ENCODE measurements at places on chromosomes 11 and 22. TPM values are rescaled to one million over a fixed set of nuclear protein-coding genes. Genes with fewer than 3 reads are reported as not detected.

JHY gene
- 9.3 TPM for total RNA-seq

DNA sequence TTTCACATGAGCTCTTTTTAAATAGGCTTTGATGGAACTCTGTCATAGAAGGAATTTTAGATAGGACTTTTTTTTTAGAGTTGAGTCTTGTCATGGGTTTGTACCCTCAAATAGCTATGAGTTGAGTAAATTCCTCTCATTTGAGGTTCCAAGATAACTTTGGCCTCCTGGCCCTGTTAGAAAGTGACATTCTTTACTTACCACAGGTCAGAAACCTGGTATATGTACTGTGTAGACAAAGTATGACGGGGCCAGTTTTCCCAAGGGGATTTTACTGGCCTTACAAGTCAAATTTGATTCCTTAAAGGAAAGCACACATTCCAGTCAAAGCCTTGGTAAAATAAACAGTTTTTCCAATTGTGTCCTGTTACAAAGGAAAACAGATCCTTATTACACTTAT, 729.3 kb upstream of the LUZP2 start:
- peak; percentile 11 for DNase-seq

DNA sequence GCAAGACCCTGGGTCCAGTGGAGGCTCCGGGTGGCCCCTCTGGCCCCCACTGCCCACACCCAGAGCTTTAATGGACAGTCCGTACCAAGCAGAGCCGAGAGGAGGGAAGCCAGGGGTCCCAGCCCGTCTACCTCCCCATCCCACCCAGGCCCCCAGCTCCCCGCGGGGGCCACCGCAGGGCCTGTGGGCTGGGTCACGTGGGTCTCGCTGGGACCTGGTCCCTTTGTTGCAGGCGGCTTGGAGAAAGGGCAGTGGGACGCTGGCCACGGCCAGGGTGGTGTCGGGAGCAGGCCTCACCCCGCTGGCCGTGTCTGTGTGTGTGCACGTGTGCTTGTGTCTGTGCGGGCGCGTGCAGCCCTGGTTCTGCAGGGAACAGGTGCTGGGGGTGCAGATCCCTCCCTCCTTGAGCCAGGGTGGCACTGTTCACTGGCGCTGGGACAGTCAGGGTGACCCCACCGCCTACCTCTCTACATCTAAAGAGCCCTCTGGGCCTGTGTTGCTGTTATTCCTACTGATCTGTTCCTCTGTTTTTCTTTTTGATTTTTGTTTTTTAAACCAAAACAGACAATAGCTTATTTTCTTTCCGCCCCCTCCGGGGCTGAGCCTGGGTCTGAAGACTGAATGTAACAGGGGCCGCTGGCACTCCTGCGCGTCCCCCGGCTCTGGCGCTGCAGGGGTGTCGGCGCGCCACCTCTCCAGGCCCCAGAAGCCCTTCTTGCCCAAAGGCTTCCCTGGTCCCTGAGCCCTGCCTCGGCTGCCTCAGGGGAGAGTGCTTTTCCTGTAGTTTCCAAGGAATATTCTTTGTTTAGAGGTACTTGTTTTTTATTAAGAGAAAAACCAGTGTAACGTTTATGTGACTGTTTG, 20.1 kb upstream of the TMEM191C start:
- no peak for DNase-seq

MN1 gene
- total RNA-seq = 55.9 TPM

OR2AT4 gene
- total RNA-seq = not detected

MMP27 gene
- not detected for total RNA-seq

DNA sequence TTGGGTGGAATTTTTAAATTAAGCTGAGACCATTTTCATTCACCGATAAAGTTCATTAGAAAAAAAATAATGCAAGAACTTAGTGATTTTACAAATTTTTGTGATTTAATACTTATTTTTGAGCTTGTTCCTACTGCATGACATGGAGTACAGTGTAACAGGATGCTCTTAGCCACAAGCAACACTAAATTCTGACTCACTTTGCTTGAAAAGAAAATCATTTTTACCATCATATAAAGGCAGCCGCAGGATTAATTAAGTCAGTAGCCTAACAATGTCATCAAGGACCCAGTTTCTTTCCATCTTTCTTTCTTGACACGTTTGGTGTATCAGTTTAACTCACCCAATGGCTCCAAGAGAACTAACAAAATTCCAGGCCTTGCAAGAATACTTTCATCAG, 540.3 kb upstream of the LUZP2 start:
- DNase-seq = no peak

- no peak for DNase-seq
These were observed 1.5 kb upstream of the IGF2 start for GRCh38 chr11:2140411-2141400.

GRCh38 chr11:92330114-92330513, 105.5 kb downstream of the FAT3 start:
- no peak for DNase-seq

DNA sequence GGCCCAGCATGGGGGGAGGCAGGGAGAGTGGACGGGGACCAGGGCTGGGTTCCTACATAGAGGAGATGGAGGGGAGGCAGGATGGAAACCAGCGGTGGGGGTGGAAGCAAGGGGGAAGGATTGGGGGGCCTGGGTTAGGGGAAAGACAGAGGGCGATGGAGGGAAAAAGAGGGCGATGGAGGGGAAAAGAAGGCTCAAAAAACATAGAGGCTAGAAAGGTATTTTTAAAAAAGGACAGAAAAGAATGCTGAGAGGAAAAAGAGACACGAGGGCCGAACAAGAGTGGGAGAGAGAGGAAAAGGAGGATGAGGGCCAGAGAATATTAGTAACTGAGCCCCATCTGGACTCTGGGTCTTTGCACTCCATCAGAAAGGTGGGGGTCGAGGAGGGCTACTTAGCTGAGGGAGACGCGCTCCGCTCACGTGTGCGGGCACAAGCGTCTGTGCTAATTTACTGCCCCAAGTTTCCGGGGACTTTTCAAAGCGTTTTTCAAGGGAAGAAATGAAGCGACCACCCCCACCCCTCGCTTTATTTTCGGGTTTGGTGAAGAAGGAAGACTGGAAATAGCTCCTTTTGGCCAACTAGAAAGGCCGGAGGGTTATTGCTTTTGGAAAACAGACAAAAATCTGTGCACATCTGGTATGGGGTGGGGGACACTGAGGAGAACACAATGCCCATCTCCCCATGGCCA, 14.5 kb downstream of the PAX6 start:
- no peak for DNase-seq

GRCh38 chr11:128464878-128465450, 122.4 kb downstream of the ETS1 start:
- no peak for DNase-seq

DNA sequence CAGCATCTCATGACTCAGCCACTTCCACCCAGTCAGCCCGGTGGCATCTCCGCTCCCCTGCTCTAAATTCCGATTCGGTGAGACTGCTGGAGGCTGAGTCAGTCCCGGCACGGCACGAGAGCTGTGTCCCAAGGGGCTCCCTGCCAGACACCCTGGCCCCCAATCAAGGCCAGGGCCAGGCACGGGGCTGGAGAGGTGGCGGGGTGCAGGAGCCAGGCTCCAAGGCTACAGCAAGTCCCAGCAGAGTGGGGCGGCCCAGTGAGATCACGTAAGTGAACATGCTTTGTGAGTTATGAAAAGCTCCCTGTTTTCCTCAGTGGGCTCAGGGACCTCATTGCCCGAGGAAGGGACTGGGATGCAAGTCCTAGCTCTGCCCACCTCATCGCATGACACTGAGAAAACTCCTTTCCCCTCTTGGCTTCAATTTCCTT, 3.0 kb downstream of the C11orf68 start:
- DNase-seq = peak; percentile 97

GRCh38 chr11:134734141-134734845, 322.3 kb upstream of the B3GAT1 start:
- no peak for DNase-seq

GRCh38 chr11:62419314-62419929, 589 bp downstream of the SCGB1A1 start:
- DNase-seq = no peak

- peak; percentile 34 for DNase-seq
These were observed 941.2 kb downstream of the FAM181B start for GRCh38 chr11:81792416-81792815.

- no peak for DNase-seq
These were observed 453.4 kb downstream of the NTM start for GRCh38 chr11:131823772-131824171.

DNA sequence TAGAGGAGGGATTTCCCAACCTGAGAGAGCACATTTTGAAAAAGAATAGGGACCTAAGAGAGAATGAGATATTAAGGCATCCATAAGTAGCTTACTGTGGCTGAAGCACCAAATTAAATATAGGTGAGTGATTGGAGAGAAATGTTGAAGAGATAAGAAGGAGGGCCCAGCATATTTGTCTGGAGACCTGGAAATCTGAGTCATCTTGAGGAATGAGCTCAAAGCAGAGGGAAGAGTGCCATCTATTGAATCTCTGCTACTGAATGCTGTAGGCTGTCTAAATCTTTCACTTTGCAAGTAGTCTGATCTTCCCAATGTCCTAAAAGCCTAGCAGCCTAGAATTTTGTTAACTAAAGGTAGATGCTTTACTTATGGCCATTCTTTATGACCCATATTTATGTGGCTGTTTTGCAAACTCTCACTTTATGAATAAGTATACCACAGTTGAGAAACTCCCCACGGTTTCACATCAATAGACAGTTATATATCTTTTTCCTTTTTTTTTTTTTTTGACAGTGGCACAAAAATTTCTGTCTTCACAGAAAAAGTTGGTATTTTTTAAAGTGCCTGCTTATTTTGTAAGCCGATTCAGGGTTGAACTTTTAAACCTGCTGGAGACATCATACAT, 2093.5 kb downstream of the LRRC4C start:
- peak; percentile 0 for DNase-seq

- no peak for DNase-seq
These were observed 26.6 kb upstream of the IL10RA start for GRCh38 chr11:117959438-117960149.

DNA sequence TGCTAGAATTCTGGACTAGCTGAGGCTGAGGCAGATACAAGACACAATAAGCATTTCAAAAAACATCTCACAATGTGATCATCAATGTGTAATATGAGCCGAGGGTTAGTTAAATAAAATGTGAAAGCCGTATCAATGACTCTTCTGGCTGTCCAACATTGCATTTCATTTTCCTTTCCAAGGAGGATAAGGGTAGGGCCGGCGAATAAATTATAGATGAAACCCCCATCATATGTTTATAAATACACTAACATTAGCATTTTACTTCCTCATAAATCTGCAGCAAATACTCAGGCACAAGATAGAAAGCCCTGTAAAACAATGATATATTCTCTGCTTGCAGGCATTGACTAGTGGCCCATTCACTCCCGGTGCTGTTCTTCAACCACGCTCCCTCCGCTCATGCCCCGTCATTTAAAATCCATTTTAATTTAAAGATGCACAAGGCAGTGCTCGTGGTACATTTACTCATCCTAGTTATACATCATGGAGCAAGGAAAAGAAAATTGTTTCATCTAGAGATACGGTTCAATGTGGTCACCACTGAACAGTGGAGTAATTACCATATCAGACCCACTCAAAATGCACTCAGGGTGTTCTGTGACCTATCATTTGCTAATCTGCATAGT, 59.9 kb upstream of the RCN1 start:
- DNase-seq = no peak

DNA sequence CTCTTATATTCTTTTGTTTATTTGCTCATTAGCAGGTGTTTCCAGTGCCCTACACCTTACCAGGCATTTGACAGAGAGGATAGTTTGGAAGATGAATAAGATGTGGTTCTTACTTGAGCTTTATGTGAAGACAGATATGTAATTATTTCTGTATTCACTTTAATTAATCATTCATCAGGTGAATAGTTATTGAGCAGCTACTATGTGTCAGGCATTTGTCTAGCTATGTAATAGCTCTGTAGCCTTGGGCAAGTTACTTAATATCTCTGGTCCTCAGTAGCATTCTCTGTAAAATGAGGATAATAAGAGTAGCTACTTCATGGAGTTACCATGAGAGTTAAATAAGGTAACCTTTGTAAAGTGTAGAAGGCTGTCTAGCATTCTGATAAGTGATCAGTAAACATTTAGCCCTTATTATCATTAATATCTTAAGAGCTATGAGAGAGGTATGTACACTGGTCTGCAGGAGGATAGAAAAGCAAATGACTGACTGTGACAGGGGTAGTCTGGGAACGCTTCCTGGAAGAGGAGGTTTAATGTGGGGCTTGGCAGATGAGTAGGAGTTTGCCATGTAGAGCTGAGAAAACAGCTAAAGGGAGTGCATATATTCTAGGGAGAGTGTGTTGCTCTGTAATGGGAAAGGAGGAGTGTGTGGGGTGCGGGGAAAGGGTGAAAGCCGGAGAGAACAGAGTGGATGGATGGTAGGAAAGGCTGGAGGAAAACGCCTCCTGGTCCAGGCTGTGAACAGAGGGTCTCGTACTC, 56.1 kb downstream of the MICAL2 start:
- DNase-seq = no peak

APOL5 gene
- not detected for total RNA-seq

FXYD6 gene
- total RNA-seq = 0.98 TPM

- no peak for DNase-seq
These were observed 87.9 kb downstream of the BCR start for GRCh38 chr22:23268139-23268712.

DNA sequence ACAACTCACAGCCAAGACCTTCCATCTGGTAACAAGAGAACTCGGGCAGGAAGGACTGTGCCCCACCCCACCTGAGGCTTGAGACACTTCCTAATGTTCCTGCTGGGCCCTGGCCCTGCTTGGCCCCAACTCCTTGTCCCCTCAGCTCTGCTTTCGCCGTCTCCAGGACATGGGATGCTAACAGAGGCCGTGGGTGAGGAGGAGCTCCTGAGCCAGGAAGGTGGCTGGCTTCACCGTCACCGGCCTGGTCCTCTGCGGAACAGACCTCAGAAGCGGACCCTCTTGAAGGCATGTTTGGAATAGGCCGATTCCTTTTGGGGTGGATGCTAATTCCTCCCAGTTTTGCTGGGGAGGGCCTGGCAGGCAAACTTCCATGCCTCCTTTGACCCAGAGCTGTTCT, 154.3 kb downstream of the CACNA1I start:
- no peak for DNase-seq

DNA sequence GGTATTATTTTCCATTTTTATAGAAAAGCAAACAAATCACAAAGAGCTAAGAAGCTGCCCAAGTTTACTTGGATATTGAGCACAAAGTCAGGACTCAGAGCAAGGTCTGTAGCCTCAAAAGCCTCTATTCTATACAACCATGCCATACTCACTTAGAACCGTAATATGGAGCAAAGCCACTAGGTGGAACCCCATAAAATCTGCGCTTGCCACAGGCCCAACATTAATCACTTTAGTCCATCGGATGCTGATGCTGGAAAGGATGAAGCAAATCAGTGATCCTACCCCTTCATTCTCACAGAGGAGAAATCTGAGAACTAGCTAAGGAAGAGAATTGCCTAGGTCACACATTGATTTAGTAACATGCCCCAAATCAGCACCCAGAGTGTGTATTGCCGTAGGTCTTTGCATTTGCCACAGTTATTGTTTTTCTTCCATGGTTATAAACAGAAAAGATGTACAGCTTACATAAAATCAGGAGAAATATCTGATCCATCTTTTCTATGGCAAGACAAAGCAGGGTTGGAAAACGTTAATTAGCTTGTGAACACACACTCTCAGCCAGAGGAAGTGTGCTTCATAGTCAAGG, 56.7 kb upstream of the RAB38 start:
- DNase-seq = peak; percentile 75
